ENCODE measurements at places on chromosomes 7 and 10.

DNA sequence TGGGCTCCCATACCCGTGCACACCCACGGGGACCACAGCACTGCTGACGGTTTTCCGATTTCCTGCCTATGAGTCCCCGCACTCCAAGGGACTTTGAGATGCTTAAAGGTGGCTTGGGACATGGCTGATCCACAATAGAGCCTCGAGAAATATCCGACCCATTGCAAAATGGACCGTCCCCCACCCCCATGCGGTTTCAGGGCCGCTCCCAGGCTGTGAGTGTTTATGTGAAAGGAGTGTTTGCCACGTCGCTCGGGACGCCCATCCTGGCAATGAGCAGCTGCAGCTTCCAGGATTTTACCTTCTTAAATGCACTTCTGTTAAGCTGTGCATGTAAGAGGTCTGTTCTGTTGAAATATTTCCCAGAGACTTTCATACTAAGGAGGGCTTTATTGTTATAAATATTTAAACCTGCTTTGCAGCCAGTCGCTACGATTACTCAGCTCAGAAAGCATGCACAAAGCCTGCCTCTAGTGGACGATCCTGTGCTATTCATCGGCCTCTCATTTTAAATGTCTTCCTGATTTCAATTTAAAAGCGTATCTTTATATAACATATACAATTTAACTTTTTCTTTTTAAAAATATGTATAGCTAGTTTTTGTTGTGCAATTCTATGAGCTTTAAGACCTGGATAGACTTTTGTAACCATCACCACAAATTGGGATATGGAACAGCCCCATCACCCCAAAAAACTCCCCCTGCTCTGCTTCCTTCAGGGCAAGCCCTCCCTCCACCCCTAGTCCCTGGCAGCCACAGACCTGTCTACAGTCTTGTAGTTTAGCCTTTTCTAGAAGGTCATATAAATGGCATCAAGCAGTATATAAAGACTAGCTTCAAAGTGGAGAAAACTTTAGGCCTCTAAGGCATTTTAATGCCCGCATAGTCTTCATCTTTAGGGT, 418.3 kb downstream of the PAXIP1 start:
- DNase-seq: no peak

- DNase-seq: peak; percentile 67
Observed at GRCh38 chr10:132223156-132223590, 36.4 kb downstream of the DPYSL4 start.

DNA sequence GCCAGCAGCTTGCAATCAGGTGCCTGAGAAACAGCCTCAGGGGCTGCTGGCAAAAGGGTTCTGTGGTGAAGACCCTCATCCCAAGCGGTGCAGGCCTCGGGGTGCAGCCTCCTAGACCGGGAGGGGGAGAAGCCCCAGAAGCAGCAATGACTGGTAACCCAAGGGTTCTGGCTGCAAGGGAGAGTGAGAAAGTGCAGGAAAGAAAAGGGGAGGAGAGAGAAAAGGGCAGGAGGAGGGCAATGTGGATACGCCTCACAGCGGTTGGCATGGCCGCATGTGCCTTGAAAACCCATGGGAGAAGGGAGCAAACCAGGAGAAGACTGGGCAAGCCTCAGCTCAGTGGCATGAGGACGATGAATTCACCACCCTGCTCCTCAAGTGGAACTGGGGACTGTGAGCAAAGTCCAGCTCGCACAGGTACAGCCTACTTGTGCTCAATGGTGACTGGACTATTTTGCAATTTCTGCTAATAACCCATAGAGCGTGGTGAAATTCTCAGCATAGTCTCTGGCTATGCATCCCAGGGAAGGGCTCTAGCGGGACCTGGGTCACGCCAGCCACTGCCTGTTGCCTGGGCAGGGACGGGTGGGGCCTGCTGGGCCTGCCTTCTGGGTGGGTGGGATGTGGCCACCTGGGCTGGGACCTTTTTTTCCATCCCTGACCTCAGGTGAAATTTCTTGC, 6.2 kb downstream of the CLRN3 start:
- DNase-seq: no peak

GRCh38 chr7:141475679-141476078, 75.5 kb upstream of the AGK start:
- DNase-seq: no peak

DNA sequence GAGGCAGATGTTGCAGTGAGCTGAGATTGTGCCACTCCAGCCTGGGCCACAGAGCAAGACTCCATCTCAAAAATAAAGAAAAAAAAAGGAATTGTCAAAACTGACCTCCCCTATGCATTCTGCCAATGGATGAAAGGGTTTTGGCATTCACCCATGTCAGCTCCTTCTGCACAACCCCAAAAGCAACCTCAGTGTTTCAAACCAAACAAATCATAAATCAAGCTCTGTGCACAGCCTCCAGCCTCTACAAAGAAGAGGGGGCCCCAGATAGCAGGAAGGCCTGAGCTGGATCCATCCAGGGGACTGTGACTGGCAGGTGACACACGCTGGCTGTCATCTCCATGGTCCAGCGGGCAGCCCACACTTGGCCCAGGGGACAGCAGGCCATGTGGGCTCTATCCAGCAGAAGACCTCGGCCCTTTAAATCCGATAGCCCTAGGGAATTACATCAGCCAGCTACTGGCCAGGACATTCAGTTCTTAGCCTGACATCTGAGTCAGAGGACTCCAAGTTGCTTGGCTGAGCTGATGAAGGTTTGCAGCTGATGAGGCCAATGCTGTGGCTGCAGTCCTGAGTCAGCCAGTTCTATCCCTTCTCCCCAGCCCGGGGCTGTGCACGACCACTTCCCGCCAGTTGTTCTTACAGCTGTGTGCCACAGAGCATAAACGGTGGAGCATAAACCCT, 52.0 kb upstream of the FIGNL1 start:
- peak; percentile 43 for DNase-seq

DNA sequence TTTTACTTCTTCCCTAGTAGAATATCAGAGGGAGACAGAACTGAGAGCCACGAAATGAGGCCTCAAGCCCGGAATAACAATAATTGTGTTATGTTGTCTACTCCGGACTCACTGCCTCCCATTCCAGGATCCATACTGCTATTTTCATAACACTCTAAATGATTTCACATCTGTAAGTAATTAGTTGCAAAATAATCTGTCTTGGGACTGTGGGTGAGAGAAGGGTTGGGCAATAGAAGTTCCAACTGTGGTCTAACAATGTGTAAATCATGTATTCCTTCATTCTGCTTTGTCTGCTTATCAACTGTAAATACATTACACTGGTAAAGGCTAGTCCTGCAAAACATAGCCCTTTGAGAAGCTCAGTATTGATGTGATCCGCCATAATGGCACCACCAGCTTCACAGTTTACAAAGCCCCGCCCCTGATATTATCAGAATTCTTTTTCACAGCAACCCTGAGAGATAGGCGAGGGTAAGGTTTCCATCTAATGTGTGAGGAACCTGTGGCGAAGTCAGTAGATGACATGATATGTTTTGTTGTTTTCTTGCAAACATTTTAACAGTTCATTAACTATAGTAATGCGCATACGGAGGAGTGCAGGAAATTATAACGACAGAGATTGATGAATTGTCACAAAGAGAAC, 265.7 kb upstream of the BMPER start:
- DNase-seq: no peak

DNA sequence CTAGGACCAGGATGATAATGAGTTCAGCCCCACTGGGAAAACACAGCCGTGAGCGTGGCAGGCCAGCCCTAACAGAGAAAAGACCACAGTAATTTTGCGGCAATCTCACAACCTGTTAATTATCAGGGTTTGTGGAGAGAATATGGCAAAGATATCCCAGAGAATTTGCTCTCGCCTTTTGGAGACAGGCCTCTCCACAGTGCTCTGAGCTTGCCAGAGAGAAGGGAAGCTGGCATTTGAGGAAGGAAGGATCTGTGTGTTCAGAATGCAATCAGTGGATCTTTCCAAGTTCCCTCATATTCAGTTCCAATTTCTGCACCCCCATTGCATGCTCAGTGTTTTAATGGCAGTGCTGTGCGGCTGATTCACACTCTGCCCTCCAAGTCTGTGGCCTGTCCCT, 60.2 kb downstream of the PLPP4 start:
- no peak for DNase-seq

GRCh38 chr7:44569959-44570358, 3.7 kb downstream of the DDX56 start:
- no peak for DNase-seq

- DNase-seq: no peak
Observed at GRCh38 chr10:115996031-115996430, 277.0 kb downstream of the GFRA1 start.

GRCh38 chr10:1212571-1213141, 156.5 kb downstream of the WDR37 start:
- DNase-seq: no peak

GRCh38 chr7:70190281-70190680, 592.0 kb downstream of the AUTS2 start:
- DNase-seq: no peak

Measured in HFF-Myc (cell line).